ENCODE measurements at places on chromosomes 1 and 21.

DNA sequence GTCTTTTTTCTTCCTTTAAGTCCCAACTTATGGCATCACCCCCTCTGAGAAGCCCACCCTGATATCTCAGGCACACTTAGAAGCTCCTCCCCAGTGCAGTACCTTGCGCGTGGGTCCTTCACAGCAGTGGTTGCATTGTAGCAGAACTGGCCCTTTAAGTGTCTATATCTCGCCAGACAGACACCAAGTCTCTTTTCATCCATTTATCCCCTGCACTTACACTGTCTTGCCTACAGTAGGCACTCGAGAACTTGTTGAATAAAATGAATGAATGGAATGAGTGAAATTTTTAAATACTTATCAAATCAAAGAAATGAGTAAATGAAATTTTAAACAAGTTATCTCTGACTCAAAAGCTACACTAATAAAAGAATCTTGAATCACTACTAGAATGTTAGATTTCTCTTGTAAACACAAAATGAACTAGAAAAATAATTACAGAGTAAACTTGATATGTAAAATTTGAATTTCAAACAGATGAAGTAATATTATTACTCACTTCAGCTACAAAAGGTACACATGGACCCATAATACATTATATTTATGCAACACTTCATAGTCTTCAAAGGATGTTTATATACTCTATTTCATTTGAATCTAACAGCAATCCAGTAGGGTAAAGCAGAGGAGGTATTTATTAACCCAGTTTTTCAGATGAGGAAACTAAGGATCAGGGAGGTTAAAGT, 54.7 kb upstream of the MAN1A2 start:
- no peak for DNase-seq

DNA sequence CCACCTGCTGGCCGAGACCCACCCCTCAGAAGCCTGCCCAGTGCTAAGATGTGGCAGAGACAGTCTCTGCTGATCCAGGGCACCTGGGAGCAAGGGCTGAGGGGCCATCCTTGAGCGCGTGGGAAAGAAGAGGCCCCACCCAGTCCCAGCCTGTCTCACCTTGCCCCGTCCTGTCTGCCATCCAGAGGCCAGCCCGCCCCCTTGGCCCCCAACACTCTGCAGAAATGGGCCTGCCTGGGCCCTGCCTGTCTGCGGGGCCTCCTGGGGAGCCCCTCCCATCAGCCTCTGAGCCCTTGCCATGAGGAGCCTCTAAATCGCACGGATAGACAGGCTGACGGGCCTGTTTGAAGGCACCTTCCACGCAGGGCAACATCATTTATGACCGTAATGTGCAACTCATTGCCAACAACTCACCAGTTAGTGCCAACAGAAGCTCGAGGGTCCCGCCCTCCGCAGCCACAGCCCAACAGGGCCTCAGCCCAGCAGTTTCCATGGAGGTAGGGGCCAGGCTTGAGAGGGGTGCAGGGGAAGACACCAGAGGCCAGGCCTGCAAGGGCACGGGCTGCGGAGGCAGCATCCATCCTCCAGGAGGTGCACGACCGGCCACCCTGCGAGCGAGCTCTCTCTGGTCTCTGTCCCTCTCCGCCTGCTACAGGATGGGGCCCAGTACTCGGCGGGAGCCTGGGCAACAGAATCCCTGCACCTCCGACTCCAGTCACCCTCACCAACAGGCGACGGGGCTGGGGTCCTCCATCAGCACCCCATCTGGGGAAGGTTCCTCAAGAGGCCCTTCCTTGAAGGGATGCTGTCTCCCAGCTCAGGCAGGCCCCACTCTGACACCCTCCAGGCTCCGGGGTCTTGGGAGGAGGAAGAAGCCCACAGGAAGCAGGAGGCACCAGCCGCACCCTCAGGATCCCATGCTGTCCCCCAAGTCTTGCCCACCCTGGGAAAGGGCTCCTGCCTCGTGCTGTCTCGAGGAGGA, 78.0 kb downstream of the MEGF6 start:
- no peak for DNase-seq

GRCh38 chr1:232428786-232429530, 201.0 kb downstream of the SIPA1L2 start:
- no peak for DNase-seq

- no peak for DNase-seq
These were observed 522.7 kb downstream of the PLPP3 start for GRCh38 chr1:56056438-56057287.

- no peak for DNase-seq
These were observed 6.9 kb upstream of the PPM1J start for GRCh38 chr1:112721966-112722524.

- no peak for DNase-seq
These were observed 45.6 kb upstream of the PGD start for GRCh38 chr1:10353282-10353681.

GRCh38 chr21:34915364-34915841, 133.7 kb downstream of the RUNX1 start:
- DNase-seq, result no peak

GRCh38 chr1:91715416-91716000, 170.4 kb downstream of the TGFBR3 start:
- no peak for DNase-seq

GRCh38 chr1:85629532-85629920, 49.0 kb downstream of the CCN1 start:
- DNase-seq, result no peak

DNA sequence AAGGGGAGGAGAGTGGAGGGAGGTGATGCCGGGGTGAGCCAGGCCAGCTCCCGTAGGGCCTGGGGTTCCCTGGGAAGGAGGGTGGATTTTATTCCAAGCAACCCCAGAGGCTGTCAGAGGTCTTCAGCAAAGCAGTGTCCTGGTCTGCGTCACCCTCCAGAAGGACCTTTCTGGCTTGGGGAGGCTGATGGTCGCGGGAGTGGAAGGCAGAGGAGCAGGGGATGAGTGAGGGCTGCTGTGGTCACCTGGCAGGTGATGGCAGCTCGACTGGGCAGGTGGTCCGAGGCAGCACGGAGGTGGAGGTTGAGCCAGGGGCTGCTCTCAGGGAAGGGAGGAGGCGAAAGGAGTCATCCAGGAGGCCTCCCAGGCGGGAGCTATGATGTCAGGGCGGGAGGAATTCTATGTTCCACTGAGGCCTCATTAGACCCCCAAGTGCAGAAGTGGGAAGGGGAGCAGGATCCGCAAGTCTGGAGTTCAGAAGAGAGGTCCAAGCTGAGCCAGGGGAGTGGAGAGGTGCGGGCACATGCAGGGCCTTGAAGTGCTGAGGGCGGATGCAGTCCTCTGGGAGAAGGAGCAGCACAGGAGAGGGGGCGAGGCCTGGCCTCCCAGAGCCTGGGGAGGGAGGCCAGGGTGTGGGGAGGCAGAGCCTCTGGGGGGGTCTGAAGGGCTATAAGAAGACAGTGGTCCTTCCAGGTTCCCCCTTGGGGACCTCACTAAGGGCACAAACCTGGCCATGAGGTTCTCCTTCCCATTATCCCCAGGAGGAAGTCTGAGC, 33.3 kb downstream of the BMP8A start:
- no peak for DNase-seq

DNA sequence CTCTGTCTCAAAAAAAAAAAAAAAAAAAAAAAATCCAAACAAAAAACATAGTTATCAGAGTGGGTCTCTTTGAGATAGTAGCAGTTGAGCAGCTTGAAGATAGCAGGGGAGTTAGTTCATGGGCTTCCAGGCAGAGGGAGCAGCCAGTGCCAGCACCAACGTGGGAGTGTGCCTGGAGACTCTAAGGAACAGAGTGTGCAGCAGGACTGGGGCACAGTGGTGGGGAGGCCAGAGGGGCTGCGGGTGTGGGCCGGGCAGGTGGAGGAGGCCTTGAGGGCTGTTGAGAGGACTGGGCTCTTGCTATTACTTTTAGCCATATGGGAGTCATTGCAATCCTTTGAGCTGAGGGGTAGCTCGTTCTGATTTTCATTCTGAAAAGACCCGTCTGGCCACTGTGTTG, 63.8 kb downstream of the RYR2 start:
- no peak for DNase-seq

DNA sequence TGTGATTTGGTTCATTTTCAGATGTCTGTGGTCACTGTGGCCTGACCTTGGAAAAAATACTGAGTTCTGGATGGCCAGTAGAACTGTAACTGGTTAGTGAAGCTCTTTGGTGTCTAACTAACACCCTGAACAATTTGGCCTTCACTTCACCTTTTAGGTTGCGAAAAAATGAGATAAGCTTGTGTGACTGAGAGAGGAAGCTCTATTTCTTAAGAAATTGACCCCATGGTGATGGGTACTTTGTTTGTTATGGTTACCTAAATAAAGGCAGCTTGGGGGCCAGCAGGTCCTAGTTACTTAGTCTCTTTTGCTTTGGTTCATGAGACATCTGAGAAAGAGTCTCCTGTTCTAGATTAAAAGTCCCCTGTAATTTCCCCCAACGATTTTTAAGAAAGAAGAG, 181.6 kb downstream of the ZNF326 start:
- no peak for DNase-seq

GRCh38 chr1:28147264-28148094, 29.0 kb downstream of the PTAFR start:
- DNase-seq, result no peak

- no peak for DNase-seq
These were observed 27.2 kb upstream of the CAPZB start for GRCh38 chr1:19512545-19512944.

DNA sequence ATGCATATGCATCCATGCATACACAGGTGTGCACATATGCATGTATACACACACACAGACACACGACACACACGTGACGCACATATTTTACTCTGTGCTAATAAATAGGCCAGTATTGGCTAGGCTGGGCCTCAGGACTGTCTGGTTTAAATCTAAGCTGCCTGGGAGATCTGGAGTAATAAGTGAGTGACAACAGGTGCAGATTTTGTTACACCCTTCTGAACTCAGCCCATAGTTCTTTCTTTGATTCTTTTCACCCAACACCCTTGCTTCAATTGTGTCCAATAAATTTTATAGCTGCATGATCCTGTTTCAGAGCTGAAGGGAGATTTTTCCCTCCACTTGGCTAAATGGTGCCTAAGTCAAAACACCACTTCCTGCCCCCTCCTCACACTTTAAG, 132.8 kb downstream of the FGGY start:
- no peak for DNase-seq

DNA sequence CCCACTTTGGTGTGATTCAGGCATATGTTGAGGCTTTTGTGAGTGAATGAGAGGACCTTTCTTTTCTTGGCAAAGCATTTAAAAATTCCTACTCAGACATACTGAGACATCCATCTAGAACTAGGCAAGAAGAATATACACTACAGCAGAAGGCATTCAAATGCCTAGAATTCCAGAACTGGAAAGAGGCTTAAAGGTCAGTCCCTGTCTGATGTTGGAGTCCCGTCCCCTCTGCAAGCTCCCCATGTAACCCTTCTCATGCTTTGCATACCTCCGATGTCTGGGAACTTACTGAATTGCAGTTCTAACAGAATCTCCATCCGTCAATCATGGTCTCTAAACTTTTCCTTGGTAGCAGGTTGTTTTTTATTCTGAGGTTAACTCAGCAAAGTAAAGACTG, 152.9 kb downstream of the ATP6V1G3 start:
- no peak for DNase-seq

- DNase-seq, result no peak
These were observed 63.4 kb downstream of the NPHP4 start for GRCh38 chr1:5928714-5929400.

DNA sequence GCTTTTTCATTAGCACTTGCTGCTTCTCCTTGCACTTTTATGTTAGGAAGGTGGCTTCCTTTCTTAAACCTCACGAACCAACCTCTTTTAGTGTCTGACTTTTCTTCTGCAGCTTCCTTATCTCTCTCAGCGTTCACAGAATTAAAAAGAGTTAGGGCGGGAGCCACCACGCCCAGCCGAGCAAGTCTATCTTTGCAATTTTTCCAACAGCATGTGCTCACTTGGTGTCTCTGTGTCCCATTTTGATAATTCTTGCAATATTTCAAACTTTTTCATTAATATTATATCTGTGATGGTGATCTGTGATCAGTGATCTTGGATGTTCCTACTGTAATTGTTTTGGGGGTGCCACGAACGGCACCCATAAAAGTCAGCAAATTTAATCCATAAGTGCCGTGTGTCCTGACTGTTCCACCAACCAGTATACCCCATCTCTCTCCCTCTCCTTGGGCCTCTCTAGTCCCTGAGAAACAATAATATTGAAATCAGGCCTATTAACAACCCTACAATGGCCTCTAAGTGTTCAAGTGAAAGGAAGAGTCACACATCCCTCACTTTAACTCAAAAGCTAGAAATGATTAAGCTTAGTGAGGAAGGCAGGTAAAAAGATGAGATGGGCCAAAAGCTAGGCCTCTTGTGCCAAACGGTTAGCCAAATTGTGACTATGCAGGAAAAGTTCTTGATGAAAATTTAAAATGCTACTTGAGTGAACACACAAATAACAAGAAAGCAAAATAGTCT, 15.9 kb upstream of the ITPKB start:
- no peak for DNase-seq

GRCh38 chr1:43276673-43277072, 6.9 kb downstream of the TMEM125 start:
- DNase-seq, result no peak

GRCh38 chr1:227945891-227946623, 1.7 kb downstream of the WNT9A start:
- DNase-seq, result no peak

All from activated CD4-positive, alpha-beta T cell treated with anti-CD3 and anti-CD28 coated beads for 1 hour (primary cell).